Mesangial cell (primary cell): ENCODE measurements at places on chromosomes 5 and 9. TPM values are rescaled to one million over a fixed set of nuclear protein-coding genes. Genes with fewer than 3 reads are reported as not detected.

Gene SHC3
- total RNA-seq: 7.2 and 9.1 TPM in 2 replicates

Gene LCN1
- total RNA-seq: not detected in 2 replicates

Gene ROR2
- 0.98 and 4.9 TPM in 2 replicates for total RNA-seq

Gene CXXC5
- total RNA-seq: 88.3 and 202 TPM in 2 replicates

Gene GADD45G
- 0.16 and 1.1 TPM in 2 replicates for total RNA-seq

Gene MRPL41
- 74.4 and 98.6 TPM in 2 replicates for total RNA-seq

Gene MCC
- total RNA-seq: 10.4 and 13.9 TPM in 2 replicates

Gene PCDHGA3
- total RNA-seq: 0.65 and 2.5 TPM in 2 replicates

Gene PARP8
- total RNA-seq: 7.0 and 9.4 TPM in 2 replicates

Gene HMCN2
- under 0.01 TPM in 1 of 2 replicates, not detected in the other for total RNA-seq

Gene SAPCD2
- total RNA-seq: 3.5 and 52.6 TPM in 2 replicates

Gene STPG3
- total RNA-seq: not detected in 2 replicates

Gene EQTN
- total RNA-seq: not detected in 2 replicates

Gene PKD2L2
- not detected in 2 replicates for total RNA-seq

Gene PCDHGC5
- 0.33 and 1.4 TPM in 2 replicates for total RNA-seq

Gene CD14
- 1.3 TPM in 1 of 2 replicates, not detected in the other for total RNA-seq

Gene TMEM232
- total RNA-seq: under 0.01 and 1.3 TPM in 2 replicates

Gene PCDHB15
- 0.16 and 1.0 TPM in 2 replicates for total RNA-seq

Gene PITX1
- total RNA-seq: under 0.01 TPM in 1 of 2 replicates, not detected in the other

Gene MEGF9
- 7.2 and 10.8 TPM in 2 replicates for total RNA-seq

Gene FAT2
- 0.13 and 0.16 TPM in 2 replicates for total RNA-seq

Gene SNCAIP
- total RNA-seq: 0.81 and 5.2 TPM in 2 replicates

Gene ACTBL2
- 6.7 and 16.5 TPM in 2 replicates for total RNA-seq

Gene PFN3
- not detected in 2 replicates for total RNA-seq

Gene IFNK
- not detected in 2 replicates for total RNA-seq

Gene MED27
- 26.4 and 48.2 TPM in 2 replicates for total RNA-seq

Gene ZNF883
- total RNA-seq: 2.4 and 6.3 TPM in 2 replicates

Gene SMIM33
- total RNA-seq: under 0.01 TPM in 1 of 2 replicates, not detected in the other

Gene KIF27
- total RNA-seq: 1.1 and 1.4 TPM in 2 replicates

Gene CARD6
- total RNA-seq: 0.38 and 0.65 TPM in 2 replicates

Gene SOX30
- 0.33 and 0.51 TPM in 2 replicates for total RNA-seq

Gene FAM163B
- not detected in 2 replicates for total RNA-seq

Gene TICAM2
- total RNA-seq: 0.89 and 2.1 TPM in 2 replicates

Gene PRRX2
- total RNA-seq: 1.6 and 2.7 TPM in 2 replicates

Gene SLIT3
- 18.9 and 52.4 TPM in 2 replicates for total RNA-seq

Gene GHR
- total RNA-seq: 0.49 and 0.51 TPM in 2 replicates

Gene FGD3
- under 0.01 TPM in 2 replicates for total RNA-seq

Gene DNAJC18
- 8.0 and 10.5 TPM in 2 replicates for total RNA-seq

Gene FBN2
- 24.6 and 28.3 TPM in 2 replicates for total RNA-seq

Gene KDM3B
- 30.8 and 39.2 TPM in 2 replicates for total RNA-seq

Gene SPAG8
- total RNA-seq: 0.33 and 1.3 TPM in 2 replicates

Gene SLC22A4
- 1.1 and 2.1 TPM in 2 replicates for total RNA-seq

Gene GFPT2
- 14.2 and 18.6 TPM in 2 replicates for total RNA-seq

Gene TEK
- 0.98 and 3.4 TPM in 2 replicates for total RNA-seq

Gene DMGDH
- 0.33 and 3.3 TPM in 2 replicates for total RNA-seq
